ENCODE measurements at places on chromosomes 7 and 10. TPM values are rescaled to one million over a fixed set of nuclear protein-coding genes. Genes with fewer than 3 reads are reported as not detected.

POP7 gene
- total RNA-seq = 83.3 TPM

IFIT2 gene
- 1.3 TPM for total RNA-seq

DOCK1 gene
- 0.16 TPM for total RNA-seq

RSPH10B2 gene
- total RNA-seq = 1.0 TPM

SRRM3 gene
- total RNA-seq = not detected

WASL gene
- total RNA-seq = 7.3 TPM

ZNF722 gene
- total RNA-seq = not detected

CLDN12 gene
- total RNA-seq = 3.7 TPM

NOM1 gene
- 34.2 TPM for total RNA-seq

HOXA7 gene
- not detected for total RNA-seq

All from CD8-positive, alpha-beta memory T cell (primary cell).